ENCODE measurements at places on chromosomes 7 and 10.

DNA sequence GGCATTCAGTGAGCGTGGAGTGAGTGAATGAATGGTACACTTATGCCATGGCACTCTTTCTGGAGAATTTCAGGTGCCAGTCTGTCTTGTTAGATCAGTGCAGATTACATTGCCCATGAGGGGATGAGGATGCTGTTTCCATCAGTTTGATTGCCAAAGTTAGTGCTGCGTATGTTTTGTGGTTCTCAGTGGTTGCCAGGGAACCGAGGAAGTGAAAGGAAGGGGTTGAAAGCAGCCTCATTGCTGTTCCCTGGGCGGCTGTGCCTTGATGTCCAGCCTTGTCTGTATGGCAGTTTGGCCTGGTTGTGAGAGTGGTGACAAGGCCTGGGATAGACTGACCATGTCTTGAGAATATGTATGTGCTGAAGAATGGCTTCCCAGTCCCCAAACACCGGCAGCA lies 30.2 kb downstream of the WBP1L start:
- DNase-seq = no peak

DNA sequence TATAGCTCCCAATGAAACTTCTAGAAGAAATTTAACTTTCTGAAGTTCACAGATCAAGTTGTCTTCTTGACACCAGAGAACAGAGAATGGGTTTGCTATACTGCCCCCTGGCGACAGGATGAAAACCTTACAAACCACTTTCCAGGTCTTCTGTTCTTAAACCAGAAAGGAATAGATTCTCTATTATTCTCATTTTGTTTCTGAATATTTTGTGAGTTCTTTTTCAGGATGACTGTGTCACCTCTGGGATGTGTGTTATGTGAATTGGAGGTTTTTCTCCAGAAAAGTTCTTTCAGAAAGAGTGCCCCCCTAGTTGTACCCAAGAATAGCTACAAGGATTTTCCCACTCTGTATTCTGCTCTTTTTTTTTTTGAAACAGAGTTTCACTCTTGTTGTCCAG lies 6.3 kb downstream of the IFT22 start:
- peak; percentile 29 for DNase-seq

DNA sequence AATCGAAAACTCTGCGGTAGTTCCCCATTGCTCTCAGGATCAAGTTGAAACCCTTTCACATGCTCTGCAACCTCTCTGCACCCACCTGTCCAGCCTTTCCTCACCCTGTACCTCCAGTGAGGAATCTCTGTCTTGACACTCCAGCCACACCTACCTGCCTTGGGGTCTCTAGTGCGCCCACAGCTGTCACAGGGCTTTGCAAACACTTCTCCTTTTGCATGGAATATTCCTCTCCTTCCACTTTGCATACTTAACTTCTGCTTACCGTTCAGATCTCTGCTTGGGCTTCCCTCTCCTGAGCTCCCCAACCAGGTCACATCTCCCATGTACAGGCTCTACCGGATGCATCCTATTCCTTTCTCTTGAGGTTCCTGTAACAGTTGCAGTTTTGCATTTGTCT lies 6.6 kb upstream of the ZYX start:
- DNase-seq = no peak

DNA sequence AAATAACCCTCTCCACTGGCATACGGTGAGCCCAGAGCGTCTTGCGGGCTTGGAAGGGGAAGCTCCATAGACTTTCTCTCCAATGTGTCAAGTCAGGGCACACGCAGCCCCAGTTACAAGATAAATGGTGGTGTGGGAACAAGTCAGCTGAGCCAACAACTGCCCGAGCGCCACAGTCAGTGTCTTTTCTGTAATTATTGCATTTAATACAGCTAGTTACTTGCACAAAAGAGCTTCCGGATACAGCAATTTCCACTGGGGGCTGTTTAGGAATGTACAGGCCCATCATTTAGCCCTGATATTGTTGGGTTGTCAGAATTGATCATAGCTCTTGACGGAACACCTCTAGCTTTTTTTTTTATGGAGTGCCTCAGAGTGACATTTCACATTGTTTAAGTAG lies 193.5 kb upstream of the SP8 start:
- DNase-seq = no peak

- no peak for DNase-seq
These were observed 57.4 kb downstream of the INPP5A start for GRCh38 chr10:132595021-132595420.

- DNase-seq = no peak
These were observed 408.8 kb upstream of the SEMA3C start for GRCh38 chr7:81327468-81328266.

Measured in GM12864 (cell line).